ENCODE measurements at places on chromosomes 12 and 14.

GRCh38 chr14:65549429-65549828, 136.9 kb downstream of the FUT8 start:
- no peak for DNase-seq

- DNase-seq = no peak
Measured at GRCh38 chr14:94321421-94322271, 1.5 kb downstream of the SERPINA6 start.

DNA sequence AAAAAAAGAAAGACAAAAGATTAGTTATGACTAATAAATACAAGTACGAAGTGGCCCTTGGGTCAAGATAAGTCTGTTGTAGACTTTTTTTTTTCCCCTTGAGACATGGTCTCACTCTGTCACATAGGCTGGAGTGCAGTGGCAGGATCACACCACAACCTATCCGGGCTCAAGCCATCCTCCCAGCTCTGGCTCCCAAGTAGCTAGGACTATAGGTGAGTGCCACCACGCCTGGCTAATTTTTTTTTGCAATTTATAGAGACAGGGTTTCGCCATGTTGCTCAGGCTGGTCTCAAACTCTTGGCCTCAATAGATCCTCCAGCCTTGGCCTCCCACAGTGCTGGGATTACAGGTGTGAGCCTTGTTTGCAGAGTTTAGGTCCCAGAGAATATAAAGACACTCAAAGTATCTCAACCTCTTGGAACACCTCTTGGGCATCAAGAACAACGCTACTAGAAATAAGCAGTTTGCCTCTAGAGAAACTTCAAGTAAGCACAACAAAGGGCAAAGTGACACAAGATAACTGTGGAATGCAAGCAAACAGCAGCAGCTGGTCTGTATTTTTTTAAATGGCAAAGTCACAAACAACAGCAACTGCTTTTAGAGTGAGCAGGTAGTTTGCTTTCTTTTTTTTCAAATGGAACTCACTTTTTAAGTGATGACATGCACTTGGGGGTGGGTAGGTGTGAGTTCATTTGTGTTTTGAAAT, 3.9 kb upstream of the MDM2 start:
- DNase-seq = no peak

GRCh38 chr12:3529281-3529680, 38.3 kb downstream of the PRMT8 start:
- DNase-seq = no peak

DNA sequence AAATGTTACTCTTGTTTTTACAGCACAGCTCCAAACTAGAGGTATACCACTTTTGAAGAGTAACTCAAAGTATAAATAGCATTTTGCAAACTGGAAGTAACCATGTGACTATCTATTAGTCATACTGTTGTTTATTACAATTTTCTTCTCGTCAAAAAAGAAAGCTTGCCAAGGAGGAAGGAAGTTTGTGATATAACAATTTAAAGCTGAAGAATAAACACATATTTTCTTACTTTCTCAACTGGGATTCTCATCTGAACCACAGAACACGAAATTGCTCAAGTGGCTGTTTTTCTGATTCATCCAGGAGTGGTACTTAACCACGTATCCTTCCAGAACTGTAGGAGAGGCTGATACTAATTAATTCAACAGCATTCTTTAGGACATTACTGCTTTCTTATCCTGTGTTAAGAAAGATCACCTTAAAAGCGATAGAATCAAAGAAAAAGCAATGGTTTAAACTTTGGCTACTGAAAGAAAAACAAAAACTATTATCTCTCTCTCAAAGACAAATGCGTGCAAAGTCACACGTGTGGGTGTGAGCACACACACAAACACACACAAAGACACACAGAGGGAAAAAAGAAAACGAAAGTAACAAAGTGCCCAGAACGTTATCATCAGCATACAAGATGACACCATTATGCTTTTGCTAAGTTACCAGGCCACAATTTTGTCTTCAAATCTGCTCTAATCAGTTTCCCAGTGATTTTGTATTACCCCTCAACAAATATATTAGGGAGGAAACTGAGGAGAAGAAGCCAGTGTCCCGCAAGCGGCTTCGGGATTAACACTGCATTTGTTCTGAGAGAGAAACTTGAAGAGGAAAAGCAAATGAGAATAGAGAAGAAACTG, at the start of gene CLEC2B:
Gene CLEC2B (minus strand): TSS at position 48 of the 855 bp plus-strand sequence.
- DNase-seq = no peak

DNA sequence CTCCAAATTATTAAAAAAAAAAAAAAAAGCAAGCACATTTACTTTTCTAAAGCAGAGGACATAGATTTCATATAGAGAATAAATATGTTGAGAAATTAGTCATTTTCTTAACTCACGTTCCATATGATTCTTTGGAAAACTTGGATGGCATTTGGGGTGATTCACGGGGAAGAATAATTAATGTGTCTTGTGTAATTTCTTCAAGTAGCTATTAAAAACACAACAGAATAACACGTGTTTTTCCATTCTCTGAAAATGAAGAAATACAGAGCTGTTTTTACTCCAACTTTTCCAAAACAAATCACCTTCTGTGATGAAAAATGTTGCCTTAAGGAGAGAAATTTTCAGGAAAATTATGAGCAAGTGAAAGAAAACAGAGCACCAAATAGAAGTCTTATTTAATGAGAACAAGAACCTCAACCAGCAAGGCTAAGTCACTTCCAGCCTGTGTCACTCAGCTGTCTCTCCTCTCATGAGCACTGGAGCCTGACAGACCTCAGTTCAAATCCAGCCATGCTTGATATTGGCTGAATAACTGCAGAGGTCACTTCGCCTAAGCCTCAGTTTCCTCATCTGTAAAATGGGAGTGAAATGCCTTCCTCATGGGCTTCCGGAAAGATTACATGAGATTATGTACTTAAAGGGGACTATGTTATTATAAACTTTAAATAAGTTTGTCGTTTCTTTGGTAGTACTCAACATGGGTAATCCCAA, 42.8 kb upstream of the NUAK1 start:
- DNase-seq = no peak

DNA sequence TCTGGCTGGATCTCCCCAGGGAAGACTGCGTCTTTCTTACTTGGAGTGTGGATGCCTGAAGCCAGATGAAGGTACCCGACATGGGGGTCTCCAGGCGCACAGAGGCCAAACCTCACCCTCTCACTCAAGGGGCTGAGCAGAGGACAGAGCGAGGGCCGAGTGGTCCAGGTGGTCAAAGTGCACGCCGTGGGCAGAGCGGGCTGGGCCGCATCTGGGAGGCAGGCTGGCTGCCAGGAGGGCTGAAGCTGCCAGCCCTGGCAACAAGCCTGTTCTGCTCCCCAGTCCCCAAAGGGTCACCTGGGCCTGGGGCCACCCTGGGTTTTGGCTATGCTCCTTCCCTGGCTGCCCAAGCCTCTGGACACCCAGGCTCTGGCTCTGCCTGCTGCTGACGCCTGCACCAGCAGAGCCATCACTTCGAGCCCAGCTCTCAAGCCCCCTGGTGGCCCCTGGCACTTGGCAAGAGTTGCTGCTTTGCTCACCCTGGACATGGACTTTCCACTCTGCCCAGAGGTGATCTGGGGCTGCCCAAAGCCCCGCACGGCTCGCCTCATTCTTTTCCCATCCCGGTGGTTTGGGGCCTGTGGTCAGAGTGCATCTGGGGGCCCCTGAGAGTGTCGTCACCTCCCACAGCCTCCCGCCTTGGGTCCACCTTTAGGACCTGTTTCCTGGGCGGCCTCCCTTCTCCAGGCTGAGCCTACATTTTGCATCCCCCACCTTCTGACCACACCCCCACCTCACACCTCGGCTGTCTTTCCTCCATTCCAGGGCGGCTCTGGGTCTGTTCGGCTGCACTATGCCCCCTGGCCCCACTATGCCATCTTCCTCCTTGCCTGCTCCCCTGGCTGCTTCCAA, 2.8 kb downstream of the ADSS1 start:
- no peak for DNase-seq

DNA sequence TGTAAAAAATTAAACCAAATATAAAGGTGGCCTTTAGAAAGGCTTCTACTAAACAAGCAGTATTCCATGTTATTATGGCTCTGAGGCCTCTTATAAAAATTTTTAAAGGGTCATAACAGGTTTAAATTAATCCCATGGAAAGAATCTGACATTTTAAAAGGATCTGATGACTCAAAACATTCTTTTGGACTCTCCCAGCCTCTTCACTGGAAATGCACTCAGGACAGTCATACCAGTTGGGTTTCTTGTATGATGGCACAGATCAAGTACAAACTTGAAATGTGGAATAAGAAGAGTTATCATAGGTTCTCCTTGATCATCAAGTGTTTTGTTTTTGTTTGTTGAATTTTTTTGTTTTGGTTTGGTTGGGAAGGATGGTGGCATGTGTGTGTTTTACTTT, 50.8 kb downstream of the PPP2R5E start:
- no peak for DNase-seq

DNA sequence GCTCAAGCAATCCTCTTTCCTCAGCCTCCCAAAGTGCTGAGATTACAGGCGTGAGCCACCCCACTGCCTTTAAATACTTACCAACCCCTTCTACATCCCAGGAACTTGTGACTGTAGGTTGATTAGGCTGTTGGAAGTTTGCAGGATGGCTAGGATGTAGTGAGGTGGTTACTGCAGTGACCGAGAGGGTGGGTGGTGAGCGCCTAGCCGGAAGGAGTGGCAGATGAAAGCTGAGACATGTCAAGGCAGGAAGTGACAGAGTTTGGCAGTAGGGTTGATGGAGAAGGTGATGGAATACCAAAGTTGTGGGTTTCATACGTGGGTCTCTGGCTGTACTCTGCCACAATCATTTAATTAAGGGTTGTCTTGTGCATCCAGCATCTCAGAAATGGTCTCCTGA, 13.5 kb downstream of the B4GALNT3 start:
- DNase-seq = no peak

DNA sequence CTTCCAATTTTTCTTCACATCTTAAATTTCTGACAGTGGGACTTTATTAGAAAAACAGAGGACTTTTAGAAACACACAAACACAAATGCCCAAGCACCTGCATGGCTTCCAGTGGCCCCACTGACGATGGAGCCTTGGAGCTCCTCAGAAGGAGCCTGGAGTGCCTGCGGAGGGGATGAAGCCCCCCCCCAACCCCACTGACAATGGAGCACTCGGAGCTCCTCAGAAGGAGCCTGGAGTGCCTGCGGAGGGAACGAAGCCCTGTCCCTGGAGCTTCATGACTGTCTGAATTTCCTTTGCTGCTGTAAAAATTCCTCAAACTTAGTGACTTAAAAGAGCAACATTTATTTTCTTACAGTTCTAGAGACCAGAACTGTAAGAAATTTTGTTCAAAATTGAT, 80.1 kb upstream of the VRK1 start:
- DNase-seq = no peak

DNA sequence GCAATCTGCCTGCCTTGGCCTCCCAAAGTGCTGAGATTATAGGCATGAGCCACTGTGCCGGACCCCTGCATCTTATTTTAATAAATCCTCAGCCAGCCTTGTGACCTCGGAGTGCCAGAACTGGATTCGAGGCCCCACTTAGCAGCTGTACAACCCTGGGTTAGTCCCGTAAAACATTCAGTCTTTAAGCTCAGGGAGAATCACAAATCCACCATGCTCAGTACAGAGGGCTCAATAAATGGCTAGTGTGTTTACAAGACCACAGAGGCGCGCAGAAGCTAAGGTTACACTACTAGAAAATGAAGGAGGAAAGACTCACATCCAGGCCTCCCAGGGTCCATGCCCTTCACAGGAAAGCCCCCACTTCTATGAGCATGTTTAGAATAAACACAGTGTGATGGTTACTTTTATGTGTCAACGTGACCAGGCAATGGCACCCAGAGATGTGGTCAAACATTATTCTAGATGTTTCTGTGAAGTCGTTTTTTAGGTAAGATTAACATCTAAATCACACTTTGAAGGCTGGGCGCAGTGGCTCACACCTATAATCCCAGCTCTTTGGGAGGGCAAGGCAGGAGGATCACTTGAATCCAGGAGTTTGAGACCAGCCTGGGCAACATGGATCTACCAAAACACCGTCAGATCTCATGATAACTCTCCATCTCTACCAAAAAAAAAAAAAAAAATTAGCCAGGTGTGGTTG, 55.3 kb downstream of the CLMN start:
- DNase-seq = no peak

- no peak for DNase-seq
Measured at GRCh38 chr12:123030686-123031085, 50.2 kb downstream of the ARL6IP4 start.

DNA sequence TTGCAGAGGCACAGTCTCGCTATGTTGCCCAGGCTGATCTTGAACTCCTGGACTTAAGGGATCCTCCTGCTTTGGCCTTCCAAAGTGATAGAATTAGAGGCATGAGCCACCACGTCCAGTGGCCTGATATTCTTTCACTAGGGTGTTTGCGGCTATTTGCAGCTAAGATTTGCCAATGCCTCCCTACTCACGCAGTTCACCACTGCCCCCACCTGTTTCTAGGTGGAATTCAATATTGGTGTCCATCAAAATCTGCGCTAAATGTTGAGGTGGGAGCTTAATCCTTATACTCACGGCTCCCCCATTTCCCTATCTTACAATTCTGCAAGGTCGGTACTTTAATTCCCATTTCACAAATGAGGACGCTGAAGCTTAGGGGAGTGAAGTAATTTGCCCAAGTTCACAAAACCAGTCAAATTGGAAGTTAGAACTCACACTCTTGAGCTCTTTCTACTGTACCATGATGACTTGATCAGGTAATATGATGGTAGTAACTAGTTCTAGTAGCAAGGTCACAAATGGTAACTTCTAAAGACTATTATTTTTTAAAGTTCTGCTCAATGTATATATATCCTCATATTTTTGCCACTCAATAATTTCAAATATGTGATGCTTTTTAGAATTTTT, 22.1 kb upstream of the LRRC9 start:
- DNase-seq = peak; percentile 21

DNA sequence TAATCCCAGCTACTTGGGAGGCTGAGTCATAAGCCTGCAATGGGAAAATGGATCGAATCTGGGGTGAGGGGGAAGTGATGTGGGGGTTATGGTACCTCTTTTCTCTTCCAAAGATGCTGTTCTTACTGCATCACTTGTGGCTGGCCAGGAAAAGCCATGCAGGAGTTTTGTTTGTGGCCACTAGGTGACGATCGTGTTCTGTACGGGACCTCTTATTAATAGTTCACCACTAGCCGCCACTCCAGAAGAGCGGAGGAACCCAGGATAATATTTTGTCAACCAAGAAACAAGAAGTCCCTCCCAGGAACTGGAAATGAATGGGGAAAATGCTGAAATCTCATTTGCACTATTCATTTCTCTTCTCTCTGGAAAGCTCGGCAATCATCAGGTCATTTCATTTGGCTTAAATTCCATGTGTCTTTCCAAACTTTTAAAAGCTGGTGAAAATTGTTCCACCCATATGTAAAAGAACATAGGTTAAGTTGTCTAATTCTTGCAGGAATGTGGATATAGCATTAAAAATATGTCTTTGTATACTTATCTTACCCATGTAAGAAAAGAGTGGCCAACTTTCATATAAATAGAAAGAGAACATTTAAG, 8.9 kb downstream of the GPR65 start:
- DNase-seq = peak; percentile 43

Measured in right renal cortex interstitium (tissue), 3 donors.